NB4 (cell line): ENCODE measurements at places on chromosomes 3 and 15.

DNA sequence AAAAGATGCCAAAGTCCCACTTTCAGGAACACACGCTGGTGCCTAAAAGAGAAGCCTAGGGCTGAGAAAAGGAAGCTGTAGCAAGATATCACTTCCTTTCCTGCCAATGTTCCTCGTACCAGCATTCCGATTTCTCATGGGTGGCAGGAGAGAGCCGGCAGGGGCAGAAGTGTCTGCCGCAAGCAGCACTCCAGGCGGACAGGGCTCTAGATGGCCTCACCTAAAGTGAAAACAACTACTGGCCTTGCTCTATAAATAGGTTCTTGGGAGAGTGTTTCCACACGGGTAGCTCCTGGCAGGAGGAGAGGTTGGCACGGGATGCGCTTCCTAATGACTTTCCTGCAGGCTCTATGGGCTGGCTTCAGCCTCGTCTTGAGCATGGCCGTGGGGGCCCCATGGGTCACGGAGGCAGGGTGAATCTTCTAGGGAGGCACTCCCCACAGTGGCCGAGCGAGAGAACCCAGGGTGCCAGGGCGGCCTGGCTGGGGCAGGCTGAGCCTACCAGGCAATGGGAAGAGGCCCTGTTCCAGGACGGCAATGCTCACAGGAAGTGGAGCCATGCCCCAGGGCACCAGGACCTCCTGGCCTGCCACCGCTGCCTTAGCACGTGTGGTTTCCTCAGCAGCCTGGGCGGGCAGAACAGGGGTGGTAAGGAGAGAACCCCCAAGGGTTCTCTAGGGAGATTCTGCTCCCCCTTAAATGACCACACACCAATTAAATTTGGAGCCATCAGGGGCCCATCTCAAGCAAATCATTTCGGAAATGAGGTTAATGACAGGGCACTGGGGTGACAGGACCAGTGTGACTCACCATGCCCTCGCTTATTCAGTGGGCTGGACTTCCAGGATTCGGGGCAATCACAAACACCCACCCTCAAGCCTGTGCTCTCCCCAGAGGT lies 14.6 kb upstream of the DUSP7 start:
- no peak for DNase-seq

DNA sequence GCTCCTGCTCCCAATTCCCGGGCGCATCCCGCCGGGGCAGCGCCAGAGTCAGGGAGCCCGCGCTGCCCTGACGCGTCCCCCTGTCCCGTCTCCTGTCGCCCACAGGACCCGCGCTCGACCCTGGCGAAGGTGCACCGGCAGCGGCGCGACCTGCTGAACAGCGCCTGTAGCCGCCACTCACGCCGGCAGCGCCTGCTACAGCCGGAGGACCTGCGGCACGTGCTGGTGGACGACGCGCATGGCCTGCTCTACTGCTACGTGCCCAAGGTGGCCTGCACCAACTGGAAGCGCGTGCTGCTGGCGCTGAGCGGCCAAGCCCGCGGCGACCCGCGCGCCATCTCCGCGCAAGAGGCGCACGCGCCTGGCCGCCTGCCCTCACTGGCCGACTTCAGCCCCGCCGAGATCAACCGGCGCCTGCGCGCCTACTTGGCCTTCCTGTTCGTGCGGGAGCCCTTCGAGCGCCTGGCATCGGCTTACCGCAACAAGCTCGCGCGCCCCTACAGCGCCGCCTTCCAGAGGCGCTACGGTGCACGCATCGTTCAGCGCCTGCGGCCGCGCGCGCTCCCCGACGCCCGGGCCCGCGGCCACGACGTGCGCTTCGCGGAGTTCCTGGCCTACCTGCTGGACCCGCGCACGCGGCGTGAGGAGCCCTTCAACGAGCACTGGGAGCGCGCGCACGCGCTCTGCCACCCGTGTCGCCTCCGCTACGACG lies 16.9 kb downstream of the C3orf22 start:
- DNase-seq: no peak

GRCh38 chr3:181176601-181177000 lies 187.1 kb upstream of the DNAJC19 start:
- peak; percentile 49 for DNase-seq

- DNase-seq: no peak
These were observed 158.6 kb upstream of the KBTBD8 start for GRCh38 chr3:66839508-66839907.

- DNase-seq: peak; percentile 33
These were observed 225.6 kb downstream of the PDZRN3 start for GRCh38 chr3:73399106-73399505.
